NCI-H1092 treated with DMSO at 0.1 percent for 48 hours (cell line): ENCODE measurements at places on chromosomes 6 and 20.

GRCh38 chr6:101397199-101397598, 3.7 kb downstream of the GRIK2 start:
- peak; percentile 49 for DNase-seq

DNA sequence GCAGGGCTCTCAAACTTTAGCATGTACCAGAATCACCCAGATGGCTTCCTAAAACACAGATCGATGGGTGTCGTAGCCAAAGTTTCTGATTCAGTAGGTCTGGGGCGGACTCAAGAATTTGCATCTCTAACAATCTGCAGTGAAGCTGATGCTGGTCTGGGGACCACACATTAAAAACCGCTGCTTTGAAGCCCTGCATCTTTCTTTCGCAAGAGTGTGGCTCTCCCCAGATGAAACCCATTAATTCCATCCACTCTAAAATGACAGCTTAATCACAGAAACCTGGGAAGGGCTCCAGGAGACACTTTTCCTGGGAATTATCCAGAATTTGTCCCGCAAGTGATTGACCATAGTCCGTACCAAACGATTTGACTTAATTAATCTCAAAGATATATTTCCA, 319.8 kb upstream of the PLCB4 start:
- no peak for DNase-seq

- no peak for DNase-seq
These were observed 124.3 kb downstream of the MYLK4 start for GRCh38 chr6:2626401-2626800.

DNA sequence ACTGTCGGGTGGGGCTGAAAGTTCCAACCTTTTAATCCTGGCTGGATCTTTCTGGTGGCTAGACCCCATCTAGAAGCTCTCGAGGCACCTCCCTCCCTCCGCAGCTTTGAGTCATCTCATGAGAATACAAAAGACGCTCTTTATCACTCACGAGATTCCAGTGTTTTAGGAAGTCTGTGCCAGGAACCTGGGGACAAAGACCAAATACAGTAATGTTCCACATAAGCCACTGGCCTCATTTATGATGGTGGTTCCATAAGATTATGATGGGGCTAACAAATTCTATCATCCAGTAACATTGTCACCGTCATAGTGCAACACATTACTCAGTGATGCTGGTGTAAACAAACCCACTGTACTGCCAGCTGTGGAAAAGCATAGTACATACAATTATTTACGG, 48.7 kb downstream of the NCOA7 start:
- DNase-seq = no peak

GRCh38 chr6:82492134-82492533, 128.5 kb downstream of the TPBG start:
- DNase-seq = no peak

DNA sequence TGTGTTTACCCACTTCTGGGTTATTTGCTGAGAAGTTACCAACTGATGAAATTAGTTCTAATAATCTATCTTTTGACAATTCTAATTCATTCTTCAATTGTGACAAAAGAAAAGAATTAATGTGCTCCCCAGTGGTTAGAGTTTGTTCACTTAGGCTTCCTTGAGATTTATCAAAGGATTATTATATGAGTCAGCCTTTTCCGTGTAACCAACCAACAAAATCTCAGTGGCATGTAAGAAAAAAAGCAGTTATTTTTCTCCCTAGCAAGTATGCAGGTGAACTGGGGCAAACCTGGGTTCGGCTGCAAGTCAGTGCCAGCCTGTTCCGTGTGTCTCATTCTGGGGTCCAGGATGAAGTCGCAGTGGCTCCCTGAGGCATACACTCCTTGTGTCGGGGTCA, 28.8 kb upstream of the HIVEP1 start:
- DNase-seq = no peak

- no peak for DNase-seq
These were observed 103.8 kb downstream of the KHDC1L start for GRCh38 chr6:73121421-73121993.

- DNase-seq = no peak
These were observed 45.8 kb downstream of the SNX9 start for GRCh38 chr6:157868835-157869234.

- DNase-seq = no peak
These were observed 43.1 kb downstream of the GNAS start for GRCh38 chr20:58895448-58896180.

- no peak for DNase-seq
These were observed 75.4 kb downstream of the ZNF292 start for GRCh38 chr6:87230801-87231200.
